ENCODE measurements at places on chromosomes 4 and X.

DNA sequence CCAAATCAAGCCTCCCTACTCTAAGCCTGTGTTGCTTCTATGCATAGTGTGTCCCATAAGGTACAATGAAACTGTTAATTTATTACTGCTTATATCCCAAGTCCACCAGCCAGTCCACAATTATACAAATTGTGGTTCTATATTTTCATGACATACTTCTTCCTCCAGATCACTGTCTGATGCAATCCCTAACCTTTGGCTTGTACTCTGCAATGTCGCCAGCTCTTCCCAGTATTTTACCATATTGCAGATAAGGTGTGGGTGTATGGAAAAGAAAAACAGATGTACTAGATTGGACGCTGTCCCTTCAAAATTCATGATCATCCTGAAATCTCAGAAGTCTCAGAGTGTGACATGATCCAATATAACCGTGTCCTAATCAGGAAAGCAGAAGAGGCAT lies 286.2 kb downstream of the GASK1B start:
- DNase-seq, result no peak

DNA sequence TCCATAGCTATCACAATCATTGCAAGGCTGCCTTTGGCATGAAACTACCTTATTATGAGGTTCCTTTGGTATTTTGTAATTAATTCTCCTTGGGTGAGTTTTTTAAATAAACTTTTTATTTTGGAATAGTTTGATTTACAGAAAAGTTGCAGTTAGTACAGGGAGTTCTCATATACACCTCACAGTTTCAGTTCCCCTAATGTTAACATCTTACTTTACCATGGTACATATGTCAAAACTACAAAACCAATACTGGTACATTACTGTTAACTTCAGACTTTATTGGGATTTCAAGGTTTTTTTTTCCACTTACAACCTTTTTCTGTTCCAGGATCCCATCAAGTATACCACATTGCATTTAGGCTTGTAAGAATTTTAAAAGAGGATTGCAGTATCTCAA lies 52.0 kb upstream of the RGN start:
- DNase-seq, result no peak

DNA sequence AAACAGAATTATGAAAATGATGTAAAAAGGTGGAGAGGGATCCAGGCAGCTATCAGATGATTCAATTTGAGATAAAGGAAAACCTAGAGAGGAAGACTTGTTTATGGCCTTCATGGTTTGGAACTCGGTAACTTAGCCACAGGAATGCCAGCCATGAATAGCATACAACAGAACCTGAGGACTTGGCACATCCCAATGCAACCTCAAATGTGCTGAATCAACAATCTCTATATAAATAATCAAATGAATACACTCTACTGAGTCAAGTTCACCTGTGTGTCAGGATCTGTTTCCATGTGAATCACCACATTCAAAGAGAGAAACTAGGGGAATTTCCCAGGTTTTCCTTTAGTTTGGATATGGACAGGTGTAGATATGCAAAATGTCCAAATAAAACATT lies 86.9 kb downstream of the MBNL3 start:
- no peak for DNase-seq

DNA sequence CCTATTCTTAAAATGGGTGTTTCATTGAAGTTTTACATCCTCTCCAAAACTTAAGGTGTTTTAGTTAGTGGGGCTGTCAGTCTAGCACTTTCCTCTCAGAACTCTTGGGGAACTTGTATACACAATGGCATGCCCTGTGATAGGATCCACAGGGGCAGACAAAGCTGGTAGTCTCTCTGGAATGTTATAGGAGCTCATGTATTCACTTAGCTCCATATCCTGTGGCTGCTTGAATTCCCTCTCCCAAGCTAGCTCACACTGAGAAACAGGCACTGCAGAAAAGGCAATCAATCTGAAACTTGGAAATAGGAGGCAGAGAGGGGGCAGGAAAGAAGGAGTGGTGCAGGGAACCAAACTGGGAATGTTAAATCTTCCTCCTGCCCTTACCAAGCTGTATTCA lies 26.3 kb upstream of the ARMCX2 start:
- no peak for DNase-seq

DNA sequence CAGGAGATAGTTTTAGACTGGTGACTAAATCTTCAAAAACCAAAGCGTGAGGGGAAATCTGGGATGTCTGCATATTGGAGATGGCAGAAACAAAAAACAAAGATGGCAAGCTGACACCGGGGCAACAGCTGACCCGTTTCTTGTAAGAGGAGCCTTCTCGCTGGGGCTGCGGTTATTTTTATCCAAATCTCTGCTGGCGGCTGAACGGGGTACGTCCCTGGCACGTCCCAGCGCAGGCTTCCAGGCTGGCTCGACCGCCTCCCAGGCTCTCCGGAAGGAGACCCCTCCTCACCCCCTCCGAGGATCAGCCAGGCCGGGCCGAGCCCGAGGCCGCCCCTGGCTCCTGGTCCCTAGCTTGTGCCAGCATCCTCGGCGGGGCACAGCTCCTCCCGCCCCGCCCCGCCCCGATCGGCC lies 403 bp downstream of the SGCB start:
- DNase-seq, result peak; percentile 66

DNA sequence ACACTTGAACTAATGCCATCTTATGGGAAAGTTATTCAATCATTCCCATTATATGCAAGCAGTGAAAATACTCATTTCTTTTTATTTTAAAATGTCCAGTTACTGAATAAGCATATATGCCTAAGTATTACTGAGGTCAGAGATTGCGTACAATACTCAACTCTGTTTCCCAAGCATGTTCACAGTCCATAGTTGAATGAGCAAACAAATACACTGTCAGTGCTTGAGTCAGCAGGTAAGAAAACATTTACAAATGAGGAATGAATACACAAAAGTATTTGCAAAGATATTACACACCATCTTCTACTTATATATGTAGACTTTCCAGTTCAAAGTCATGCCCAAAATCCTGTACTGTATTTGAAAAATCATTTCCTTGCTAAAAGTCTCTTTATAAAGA lies 74.1 kb downstream of the TSPAN5 start:
- no peak for DNase-seq

DNA sequence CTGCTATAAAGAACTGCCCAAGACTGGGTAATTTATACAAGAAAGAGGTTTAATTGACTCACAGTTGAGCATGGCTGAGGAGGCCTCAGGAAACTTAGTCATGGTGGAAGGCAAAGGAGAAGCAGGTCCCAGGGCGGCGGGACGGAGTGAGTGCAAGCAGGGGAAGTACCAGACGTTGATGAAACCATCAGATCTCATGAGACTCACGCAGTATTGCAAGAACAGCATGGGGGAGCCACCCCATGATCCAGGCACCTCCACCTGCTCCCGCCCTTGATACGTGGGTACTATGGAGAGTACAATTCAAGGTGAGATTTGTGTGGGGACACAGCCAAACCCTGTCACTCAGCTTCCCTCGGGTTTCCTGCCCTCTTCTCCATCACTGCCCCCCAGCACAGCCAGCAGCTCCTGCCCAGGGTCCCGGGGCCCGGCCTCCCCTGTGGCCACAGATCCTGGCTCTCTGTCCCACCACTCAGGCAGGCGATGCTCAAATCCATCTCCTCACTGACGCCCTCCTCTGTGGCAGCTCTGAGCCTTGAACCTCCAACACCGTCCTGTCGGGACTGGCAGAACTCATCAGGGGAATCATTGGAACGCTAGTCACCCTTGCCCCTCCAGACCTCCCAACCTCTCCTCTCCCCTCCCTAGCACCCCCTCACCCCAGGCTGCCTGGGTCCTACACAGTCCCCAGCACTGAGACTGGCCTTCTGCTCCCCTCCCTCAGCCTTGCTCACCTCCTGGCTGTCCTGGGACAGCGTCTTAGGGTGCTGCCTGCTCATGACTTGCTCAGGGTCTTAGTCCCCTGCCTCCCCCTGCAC lies 37.6 kb downstream of the FGFRL1 start:
- DNase-seq, result no peak

GRCh38 chr4:164880489-164881262 lies 3.7 kb downstream of the APELA start:
- no peak for DNase-seq

- DNase-seq, result no peak
These were observed 294.2 kb upstream of the FTHL17 start for GRCh38 chrX:31366041-31366440.

DNA sequence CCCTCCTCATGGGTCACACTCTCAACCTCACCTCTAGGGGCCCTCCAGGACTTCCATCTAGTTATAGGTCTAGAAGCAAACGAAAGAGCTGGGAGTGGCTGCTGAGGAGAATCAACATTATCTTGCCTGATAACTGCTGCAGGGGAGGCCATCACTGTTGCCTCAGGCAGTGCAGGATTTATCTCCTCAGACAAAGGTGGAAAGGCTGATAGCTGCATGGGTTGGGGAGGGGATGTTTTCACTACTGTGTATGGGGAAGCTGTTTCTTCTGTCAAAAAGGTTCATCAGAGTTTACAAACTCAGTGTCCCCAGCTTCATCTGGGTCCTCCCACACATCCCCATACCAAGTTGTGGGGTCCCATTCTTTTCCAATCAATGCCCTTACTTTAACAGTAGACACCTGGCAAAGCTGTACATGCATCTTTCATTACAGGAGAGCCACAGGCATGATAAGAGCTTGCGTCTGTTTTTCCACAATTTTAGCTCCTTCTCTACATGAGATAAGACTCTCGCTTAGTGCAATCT lies 17.6 kb upstream of the PRDM8 start:
- DNase-seq, result no peak

DNA sequence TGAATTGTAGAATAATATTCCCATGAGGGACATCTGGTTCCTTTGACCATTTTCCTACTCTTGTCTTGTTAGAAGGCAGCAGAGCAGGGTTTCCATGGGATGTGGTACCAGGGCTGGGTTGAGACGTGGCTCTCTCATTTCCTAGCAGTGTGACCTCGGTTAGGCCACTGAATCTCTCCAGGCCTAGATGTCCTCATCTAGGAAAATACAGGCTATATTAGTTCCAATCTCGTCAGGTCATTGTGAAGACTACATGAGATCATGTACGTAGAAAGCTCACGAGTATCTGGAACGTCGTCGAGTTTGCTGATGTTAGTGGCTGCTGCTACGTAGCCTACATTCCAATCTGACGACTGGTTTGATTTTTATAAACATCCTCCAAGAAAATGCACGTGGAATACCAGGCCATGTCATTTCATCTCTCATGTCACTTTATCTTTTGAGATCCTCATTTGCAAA lies 278.2 kb upstream of the GATB start:
- no peak for DNase-seq

GRCh38 chrX:8730812-8731558 lies 952 bp downstream of the ANOS1 start:
- DNase-seq, result no peak

DNA sequence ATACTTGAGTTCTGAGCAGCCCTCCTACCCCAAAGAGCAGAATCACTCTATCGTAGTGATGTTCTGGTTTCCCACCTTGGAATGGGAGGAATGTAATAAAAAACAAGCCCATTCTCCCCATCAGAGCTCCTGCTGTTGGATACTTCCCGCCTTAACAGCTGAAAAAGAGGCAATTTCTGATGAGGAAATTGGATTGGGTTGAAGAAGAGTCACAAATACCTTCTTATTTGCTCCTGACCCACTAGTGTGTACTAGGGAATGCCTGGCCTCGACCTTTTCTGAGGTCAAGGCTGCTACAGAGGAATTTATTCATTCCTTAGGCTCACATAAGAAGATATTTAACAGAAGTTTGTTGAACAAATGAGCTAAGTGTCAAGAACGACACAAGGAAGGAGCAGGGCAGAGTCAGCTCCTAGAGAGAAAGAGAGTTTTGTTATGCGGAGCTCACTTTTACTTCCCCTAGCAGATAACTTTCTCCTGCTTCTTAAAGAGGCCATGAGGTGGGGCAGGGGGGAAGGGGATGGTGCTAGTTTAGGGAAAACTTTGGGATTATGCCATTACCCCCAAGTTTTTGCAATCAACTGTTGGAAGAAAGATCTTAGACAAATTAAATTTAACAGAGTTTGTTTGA lies 273.8 kb upstream of the CLNK start:
- no peak for DNase-seq

GRCh38 chr4:153232768-153233167 lies 28.5 kb downstream of the TRIM2 start:
- no peak for DNase-seq

- DNase-seq, result no peak
These were observed 195.3 kb downstream of the KCNIP4 start for GRCh38 chr4:21753084-21753760.

GRCh38 chrX:107675823-107676555 lies 47.7 kb downstream of the PRPS1 start:
- no peak for DNase-seq

- no peak for DNase-seq
These were observed 40.1 kb downstream of the LDB2 start for GRCh38 chr4:16858275-16858752.

DNA sequence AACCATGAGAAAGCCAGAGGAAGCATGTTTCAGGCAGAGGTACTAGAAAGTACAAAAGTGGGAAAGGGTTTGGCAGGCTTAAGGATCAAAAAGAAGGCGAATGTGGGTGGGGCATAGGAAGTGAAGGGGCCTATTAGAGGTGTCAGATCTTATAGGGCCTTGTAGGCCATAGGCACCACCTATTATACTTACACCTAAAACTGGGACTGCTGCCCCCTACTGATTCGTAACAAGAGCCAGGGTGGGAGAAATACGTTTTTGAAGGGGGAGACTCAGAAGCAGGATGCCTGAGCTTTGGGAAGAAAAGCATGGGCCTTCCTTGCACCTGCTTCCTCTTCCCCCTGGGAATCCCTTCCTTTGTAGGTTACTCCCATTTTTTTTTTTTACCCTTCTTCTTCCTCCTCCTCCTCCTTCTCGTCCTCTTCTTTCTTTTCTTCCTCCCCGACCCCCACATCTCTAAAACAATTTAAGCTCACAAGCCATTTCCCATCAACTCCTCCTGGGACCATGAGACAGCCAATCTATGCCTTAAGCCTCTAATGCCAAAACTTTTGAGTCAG lies 40.7 kb upstream of the GPC3 start:
- no peak for DNase-seq

DNA sequence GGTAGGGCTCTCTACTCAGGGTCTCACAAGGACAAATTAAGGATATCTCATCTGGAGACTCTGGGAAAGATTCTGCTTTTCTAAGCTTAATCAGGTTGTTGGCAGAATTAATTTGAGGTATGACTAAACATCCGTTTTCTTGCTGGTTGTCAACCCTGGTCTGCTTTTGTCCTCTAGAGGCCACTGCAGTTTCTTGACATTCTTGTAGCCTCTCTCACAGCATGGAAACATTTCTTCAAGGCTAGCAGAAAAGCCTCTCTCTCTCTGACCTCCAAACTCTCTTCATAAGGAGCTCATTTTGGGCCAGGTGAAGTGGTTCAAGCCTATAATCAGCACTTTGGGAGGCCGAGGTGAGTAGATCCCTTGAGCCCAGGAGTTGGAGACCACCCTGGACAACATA lies 749.5 kb upstream of the PCDH7 start:
- DNase-seq, result no peak

All from SHP77 (cell line).